ENCODE measurements at places on chromosomes 12 and 14.

DNA sequence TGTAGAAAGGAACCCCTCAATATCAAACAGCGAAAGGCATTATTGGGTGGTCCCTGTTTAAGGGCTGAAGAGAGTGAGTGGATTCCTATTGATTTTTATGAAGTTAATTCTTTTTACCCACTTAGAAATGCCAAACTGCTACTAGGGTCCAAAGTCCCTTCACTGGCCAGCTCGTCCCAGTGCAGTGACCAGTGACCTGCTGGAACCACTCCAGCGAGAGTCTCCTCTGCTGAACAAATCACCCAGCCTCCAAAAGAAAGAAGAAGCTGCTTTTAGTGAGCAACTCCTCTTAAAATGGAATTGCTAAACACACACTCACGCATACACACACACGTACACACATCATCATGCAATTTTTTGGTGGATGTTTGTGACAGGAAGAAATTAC lies 198.2 kb upstream of the PLEKHG7 start:
- peak; percentile 14 for DNase-seq

DNA sequence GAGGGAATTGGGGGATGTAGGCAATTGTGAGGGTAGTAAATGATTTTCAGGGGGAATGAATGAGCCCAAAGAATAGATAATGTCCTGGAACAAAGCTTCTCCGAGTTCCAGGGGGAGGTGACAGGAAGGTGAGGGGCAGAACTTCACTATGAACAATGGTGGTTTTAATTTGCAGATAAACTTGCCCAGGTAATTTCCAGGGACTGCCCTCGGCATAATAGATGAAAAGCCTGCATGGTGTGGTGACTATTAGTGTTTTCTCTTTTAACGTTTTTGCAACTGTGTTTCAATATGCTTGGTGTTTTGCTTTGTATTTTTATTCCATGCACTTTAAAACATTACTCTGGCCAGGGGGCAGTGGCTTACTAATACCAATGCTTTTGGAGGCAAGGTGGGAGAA lies 325.2 kb upstream of the RGS6 start:
- no peak for DNase-seq

DNA sequence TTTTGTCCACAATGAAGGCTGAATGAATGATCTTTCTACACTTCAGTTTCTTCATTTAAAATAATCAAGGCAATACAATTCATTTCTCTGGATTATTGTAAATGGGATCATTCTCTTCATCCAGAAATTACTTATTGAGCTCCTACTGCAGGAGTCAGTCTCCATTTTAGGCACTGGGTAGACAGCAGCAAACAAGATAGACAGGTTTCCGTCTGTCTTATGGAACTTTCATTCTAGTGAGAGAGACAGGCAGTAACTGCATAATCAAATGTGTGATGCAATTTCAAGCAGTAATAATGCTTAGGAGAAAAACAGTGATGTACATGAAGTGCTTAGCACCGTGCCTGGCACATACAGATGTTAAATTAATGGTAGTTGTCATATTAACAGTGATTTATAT lies 118.9 kb downstream of the SUDS3 start:
- no peak for DNase-seq

- no peak for DNase-seq
These were observed 100.3 kb downstream of the SAMD4A start for GRCh38 chr14:54667026-54667744.

GRCh38 chr14:92609955-92610354 lies 96.4 kb downstream of the RIN3 start:
- DNase-seq, result no peak

- no peak for DNase-seq
These were observed 107.3 kb downstream of the PPP2R5E start for GRCh38 chr14:63435838-63436237.

DNA sequence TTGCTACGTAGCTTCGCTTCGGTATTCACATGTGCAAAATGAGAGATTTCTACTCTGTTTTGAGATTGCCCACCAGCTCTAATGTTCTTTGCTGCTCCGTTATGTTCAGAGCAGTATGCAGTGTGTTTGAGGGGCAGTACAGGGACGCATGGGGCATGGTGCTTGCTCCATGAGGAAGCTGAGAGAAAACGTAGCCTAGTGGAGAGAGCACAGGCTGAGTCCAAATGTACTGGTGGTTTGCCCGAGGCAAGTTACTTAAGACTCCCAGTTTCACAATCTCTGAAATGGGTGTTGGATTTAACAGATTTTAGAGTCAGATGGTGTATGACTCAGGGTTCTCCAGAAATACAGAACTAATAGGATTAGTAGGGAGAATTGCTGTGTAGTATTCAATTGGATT lies 310.5 kb downstream of the ETNK1 start:
- no peak for DNase-seq

- no peak for DNase-seq
These were observed 42.1 kb upstream of the CNTN1 start for GRCh38 chr12:40650038-40650704.

DNA sequence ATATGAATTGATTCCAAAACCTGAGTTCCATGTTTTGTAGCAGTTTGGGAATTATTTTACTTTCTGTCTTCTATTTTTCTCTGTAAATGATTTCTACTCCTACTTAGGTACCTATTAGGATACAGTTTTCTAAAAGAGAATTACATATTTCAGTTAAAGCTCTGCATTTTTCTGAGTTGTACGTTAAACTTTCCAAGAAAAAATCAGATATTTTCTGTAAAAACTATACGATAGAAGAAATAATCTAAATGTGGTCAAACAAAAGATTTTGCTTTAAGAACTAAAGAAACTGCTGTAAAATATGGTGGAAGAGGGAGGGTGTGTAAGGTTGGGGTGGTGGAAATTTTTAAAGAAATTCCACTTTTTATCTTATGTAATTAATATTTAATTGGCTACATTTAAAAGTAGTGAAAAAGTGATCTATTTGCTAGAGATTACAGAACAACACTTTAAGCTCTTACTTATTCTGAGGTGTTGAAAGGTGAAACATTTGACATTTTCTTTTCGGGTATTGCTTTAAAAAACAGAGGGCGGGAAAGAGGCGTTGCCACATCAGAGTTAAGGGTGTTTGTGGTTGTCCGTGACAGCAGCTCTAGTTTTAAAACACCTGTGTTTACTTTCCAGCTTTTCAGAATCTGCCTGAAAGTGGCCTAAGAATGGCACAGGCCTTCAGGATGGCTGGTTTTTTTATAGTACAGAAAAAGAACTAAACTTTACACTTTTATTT lies 187.3 kb downstream of the MIPOL1 start:
- no peak for DNase-seq

GRCh38 chr12:64781280-64782190 lies 22.3 kb upstream of the GNS start:
- no peak for DNase-seq

DNA sequence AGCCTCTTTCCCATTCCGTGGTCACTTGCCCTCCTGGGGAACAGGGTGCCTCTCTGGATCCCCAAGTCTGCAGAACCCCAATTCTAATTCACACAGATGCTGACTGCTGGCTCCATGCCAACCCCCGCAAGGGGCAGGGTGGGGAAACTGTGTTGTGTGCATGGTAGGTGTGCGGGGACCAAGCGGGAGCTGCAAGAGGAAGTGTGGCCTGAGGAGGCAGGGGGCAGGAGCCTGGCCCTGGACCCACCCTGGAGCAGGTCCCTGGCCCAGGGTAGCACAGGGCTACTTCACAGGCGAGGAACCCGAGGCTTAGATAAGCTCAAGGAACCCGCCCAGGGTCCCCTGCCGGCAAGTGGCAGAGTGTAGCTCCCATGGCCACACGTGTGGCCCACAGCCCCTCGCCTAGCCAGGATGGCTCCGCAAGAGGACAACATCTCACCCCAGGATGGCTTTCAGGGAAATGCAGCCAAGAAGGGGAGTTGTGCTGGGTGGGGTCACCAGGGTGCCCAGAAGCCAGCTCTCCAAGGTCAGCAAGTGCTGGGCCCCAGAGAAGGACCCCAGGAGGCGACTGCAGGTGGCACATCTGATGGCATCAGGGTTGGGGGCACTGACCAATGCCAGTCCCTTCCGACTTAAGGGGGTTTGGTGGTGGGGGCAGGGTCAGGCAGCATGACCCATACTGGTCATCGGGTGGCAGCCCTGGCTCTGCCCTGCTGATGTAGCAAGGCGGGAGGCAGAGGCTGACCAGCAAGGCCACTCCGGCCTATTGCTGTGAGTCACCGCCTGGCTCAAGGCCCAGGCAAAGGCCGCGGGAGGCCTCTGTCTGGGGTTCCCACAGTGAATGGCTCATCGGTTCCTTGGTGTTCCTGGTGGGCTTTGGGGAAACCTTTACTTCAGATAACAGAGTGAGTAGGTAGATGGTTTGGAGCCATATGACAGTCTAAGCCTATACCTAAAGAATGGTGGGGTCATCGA lies 37.3 kb upstream of the EML1 start:
- DNase-seq, result no peak

GRCh38 chr12:98352218-98352811 lies 163.1 kb upstream of the TMPO start:
- DNase-seq, result no peak

- DNase-seq, result no peak
These were observed 13.7 kb upstream of the AJUBA start for GRCh38 chr14:22995889-22996625.

DNA sequence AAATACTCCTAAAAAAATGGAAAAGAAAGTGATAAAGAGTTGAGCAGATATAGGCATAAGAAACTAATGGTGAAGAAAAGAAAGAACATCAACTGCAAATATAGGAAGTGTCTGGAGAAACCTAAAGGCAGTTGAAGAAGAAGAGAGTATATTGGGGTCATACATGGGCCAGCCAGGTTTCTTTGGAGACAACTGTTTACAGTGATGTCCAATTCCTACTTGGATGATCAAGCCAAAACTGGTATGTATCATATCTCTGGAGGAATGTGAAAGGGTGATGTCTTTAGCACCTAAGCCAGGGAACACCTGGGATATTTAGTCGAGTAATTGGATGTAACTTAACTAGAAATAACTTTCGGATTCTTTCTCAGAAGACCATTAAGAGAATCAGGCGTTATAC lies 129.3 kb upstream of the FLRT2 start:
- DNase-seq, result no peak
